Liver (tissue), 10 donors: ENCODE measurements at places on chromosomes 5 and 9.

- DNase-seq = no peak
Measured at GRCh38 chr5:170190436-170191134, 42.2 kb upstream of the C5orf58 start.

DNA sequence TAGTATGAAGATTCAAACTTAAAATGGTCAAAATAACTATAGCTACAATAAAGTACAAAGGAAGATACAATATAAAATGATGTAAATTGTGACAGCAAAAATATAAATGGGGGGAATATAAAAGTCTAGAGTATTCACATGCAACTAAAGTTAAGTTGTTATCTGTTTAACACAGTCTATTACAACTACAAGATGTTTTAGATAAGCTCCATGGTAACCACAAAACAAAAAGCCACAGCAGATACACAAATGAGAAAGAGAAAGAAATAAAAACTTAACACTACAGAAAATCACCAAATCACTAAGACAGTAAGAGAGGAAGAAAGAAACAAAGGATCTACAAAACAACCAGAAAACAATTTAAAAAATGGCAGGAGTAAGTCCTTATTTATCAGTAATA is 17.0 kb upstream of the SH3TC2 start:
- no peak for DNase-seq

GRCh38 chr5:73274881-73275663 is 102.1 kb downstream of the TMEM174 start:
- no peak for DNase-seq

- no peak for DNase-seq
Measured at GRCh38 chr9:72794946-72795345, 157.9 kb downstream of the ALDH1A1 start.

GRCh38 chr5:172722327-172722815 is 48.6 kb downstream of the DUSP1 start:
- no peak for DNase-seq

- no peak for DNase-seq
Measured at GRCh38 chr9:96458226-96458625, 8.3 kb downstream of the HABP4 start.

- no peak for DNase-seq
Measured at GRCh38 chr9:97447001-97447400, 35.1 kb downstream of the TDRD7 start.

DNA sequence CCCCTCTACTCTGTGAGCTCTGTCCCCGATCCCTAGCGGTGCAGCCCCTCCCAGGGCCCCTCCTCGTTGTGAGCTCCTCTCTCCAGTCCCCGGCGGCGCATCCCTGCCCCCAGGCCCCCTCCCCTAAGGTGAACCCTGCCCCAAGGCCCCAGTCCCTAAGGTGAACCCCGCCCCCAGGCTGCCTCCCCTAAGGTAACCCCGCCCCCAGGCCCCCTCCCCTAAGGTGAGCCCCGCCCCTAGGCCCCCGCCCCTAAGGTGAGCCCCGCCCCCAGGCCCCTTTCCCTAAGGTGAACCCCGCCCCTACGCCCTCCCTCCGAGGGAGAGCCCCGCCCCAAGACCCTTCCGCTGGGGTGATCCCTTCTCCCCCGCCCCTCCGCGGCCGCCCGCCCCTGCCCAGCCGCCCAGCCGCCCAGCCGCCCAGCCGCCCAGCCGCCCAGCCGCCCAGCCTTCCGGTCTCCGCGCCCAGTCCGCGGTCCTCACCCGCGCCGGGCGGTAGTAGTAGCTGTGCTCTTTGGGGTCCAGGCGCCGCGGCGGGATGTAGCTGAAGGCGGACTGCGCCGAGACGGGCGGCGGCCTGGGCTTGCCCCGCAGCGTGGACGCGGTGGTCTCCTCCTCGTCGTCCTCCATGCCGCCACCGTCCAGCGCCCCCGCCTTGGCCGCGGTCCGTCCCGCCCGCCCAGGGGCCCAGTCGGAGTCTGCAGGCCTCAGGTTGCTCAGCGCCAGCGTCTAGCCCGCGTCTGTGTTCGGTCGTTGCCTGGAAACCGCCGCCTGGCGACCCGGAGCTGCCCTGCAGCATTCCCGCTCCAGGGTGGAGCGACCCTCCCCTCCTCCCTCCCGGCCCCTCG is at the start of gene CFAP90:
TSS of gene CFAP90 (minus strand) at position 739 of the 845 bp plus-strand sequence. CDS start at position 627, 112 bp downstream.
- peak; percentile 67 for DNase-seq

- no peak for DNase-seq
Measured at GRCh38 chr5:77907786-77908185, 131.6 kb upstream of the TBCA start.

DNA sequence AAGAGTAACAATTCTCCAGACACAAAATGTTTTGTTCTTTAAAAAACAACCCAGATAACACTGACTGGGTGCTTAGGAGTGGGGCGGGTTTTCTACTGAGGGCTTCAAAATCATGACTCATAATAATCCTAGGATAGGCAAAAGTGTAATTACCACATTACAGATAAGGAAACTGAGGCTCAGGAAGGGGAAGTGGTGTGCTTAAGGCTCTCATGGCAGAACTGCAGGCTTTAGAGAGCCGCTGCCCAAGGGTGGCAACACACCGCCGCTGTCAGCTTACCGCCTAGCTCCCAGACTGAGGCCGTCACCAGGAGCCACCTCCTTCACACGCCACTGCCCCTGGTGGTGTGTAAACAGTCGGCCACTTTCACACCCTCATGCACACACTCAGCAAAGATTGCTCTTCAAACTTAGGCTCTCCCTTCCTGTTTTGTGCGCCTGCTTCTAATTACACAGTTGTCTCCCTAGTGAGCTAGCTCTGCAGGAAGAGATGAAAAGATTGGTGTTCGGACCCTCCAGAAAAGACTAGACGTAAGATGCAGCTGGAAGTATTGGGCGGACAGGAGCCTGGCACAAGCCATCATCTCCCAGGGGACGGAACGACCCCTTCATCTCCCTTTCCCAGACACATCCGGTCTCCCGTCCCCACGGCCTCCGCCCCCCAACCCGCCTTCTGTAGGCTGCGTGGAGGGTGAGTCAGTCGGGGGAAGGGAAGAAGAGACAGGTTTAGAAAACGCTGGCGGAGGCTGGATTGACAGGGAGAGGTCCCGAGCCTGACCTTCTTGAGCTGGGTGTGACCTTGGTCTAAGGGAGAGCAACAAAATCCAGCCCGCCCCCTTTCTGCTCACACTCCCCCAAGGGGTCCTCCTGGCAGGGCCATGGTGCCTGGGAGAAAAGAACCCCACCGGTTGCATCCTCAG is 162.7 kb downstream of the SYK start:
- DNase-seq = no peak

DNA sequence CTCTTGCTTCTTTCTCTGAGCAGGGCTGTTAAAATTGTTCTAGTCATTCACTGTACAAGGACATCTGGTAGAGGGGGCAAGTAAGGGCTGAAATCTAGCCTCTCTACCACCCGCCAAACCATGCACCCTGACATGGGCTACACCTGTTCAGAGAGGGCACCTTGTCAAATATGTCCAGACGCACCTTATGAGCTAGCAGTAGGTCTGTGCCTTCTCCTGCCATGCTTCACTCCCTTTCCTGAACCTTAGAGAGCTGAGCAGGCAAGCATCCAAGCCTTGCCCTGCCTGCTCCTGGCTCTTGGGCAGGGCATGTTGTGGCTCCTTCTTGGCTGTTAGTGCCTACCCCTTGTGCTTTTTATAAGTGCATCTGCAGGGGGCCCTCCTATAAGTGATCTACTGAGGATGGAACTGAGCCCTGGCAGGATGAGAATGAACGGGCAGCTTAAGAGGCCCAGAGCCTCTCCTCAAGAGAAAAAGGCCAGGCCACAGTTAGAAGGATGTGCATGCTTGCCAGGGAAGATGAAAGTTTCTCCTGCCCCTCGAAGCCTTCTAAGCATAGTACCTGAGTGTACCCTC is 3.8 kb upstream of the NEUROG1 start:
- DNase-seq = no peak

DNA sequence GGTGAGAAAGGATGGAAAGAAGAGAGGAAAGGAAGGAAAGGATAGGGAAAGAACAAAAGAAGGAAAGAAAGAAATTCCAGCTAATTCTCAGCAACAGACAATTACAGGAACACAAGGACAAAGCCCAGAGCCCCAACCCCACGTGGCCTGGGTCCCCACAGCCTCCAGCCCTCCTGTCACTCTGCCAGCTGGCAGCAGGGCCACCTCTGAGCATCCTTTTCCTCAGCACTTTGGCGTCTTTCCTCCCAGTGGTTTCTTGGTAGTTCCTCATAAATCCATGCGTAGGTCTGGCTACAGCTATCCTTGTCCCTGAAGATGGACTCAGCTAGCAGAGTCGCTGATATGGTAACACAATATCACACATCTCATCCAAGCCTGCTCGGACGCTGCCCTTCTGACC is 28.3 kb downstream of the ADAMTS2 start:
- no peak for DNase-seq

DNA sequence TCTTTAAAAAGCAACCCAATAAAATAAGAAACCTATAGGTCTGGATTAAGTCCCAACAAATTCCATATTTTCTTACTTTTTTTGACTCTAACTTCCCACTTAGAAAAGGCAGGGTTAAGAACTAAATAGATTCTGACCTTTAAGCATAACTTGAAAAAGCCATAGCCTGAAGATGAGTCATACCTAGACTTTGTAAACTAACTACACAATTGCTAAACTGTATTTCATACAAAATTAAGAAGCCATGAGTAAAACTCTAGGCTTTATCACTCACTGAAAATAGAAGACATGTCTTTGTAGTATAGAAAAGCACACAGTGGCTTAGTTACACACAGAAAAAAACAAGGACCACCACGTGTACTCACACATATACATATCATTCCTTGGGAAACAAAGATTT is 51.5 kb downstream of the MLLT3 start:
- DNase-seq = no peak

DNA sequence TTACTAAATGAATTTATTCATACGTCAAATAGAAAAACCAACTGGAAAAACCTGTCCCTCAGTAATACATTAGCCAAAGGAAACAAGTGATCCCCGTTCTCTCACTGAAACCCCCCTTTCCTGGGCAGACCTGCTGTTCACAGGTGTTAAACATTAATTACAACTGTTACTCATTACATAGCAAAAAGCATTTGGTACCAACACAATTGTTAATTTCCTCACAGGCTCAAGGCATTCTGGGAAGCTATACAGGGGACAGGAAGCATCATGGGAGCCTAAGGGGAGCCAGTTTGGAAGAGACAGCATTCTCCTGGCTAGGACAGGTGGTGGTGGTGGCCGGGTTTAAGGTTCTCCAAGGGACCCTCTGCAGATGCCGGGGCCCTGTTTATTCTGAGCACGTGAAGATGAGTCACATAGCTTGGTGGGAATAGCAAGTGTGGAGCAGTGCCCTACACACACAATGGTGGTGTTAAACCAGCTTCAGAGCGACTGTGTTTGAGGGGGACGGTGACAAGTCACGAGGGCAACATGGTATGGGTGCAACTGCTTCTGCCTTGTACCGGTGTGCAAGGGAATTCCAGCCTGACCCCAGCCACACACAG is 62.6 kb upstream of the SLC25A51 start:
- DNase-seq = no peak

DNA sequence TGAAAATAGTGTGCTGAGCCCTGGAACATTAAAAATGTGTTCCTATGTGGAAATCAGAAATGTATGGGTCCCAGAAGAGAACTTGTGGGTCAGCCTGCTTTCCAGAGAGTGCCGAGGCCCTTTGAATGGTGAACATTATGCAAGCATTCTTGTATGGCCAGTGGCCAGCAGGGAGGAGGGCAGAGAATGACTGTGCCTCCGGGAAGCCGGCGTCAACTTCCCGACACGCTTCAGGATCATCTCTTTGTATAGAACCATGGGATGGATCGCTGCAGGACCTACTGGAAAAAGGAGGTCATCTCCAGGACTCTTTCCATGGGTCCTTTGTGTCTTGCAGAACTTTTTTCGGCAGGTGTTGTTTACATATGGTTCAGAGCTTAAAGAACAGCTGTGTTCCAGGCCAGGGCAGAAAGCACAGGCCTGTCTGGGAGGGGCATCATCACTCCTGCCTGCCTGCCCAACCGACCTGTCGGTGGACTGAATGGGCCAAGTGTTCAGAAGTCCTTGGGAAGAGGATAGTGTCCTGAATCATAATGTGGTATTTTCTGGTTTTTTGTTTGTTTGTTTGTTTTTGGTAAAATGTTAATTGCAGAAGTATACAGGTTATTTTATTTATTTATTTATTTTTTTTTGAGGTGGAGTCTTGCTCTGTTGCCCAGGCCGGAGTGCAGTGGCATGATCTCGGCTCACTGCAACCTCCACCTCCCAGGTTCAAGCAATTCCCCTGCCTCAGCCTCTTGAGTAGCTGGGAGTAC is 9.0 kb downstream of the PRRC2B start:
- DNase-seq = peak; percentile 47

DNA sequence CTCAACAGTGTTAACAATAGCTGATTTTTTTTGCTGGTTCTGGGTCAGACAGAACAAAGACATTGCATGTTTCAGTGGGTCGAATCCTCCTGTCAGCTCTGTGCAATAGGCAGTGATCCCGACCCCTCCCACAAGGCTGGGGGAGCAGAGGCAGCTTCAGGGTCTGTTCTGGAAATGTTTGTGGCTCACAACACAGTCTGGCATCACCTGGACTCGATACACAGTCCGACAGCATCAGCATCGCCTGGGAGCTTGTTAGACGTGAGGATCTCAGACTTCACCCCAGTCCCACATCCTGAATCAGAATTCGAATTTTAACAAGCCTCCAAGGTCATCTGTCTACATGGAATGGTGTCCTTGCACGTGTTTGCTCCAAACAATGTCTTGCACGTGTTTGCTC is 384.7 kb downstream of the IRX2 start:
- DNase-seq = no peak

DNA sequence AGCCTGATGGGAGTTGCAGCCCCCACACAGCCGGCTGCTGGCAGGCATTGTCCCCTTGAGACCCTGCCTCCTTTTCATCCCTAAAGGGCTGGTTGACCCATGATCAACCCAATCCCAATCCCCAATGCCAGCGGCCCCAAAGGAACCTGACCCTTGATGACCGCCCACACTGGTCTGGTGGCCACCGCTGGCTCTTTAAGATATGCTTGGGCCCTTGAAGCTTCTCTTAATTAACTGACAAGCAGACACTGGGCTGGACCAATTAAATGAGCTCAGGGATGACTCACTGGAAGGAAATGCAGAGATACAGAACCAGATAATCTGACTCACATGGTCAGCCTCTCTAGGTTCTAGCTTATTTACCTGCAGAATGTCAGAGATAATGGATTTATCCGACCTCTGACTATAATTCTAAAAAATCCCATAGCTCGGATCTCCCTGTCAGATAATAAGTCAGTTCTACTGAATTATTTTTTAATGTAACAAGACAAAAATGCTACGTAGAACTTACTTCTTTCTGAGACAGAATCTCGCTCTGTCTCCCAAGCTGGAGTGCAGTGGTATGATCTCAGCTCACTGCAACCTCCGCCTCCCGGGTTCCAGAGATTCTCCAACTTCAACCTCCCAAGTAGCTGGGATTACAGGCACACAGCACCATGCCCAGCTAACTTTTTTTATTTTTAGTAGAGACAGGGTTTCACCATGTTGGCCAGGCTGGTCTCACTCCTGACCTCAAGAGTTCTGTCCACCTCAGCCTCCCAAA is 11.1 kb upstream of the MLANA start:
- no peak for DNase-seq
